Activated CD8-positive, alpha-beta memory T cell treated with anti-CD3 and anti-CD28 coated beads for 48 hours (primary cell): ENCODE measurements at places on chromosomes 7 and 10.

DNA sequence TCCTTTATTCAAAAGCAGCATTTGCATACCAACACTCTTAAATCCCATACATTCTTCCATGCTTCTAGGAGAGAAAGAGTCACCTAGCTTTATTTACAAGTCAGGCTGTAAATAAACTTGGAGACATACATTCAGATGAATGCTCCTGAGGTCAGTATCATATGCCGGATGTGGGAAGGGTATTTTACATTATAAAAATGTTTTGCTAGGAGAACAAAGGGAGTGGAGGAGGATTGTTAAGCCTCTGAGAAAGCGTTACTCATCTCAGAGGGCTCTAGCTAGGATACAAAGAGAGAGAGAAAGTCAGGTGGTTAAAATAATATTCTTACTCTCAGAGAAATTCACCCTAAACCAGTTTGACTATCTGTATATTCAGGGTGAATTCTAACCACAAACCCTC, 300.9 kb upstream of the NPSR1 start:
- no peak for DNase-seq

DNA sequence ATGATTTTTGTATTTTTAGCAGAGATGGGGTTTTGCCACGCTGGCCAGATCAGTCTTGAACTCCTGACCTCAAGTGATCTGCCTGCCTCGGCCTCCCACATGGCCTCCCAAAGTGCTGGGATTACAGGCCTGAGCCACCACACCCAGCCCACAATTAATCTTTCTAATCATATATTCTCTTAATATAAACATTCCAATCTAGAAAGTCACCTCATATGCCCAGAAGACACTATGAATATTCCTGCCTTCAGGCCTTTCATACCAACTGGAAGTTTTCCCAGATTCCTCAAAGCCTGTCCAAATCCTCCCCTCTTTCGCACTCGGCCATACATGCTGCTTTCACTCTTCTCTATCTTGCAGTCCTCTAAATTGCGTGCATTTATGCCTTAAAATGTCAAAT, 32.6 kb downstream of the PDZD8 start:
- no peak for DNase-seq

DNA sequence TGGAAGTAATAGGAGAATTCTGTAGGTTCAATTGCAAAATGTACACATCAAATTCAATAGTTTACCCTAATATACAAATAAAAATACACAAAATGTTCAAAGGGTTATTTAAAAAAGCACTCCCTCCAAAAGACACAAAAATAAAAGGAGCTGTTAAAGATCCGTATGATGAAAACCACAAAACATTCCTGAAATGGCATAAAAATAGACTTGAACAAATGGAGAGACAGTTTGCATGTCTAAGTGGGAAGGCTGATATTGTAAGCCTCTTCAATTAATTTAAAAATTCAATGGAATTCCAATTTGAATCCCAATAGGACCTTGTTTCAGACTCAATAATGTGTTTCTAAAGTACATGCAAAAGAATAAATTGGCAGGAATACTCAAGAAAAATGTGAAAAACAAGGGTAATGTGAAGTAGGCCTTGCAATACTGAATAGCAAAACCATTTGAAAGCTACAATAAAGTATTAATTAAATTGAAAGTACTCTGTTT, 38.0 kb upstream of the INSYN2A start:
- DNase-seq: no peak

DNA sequence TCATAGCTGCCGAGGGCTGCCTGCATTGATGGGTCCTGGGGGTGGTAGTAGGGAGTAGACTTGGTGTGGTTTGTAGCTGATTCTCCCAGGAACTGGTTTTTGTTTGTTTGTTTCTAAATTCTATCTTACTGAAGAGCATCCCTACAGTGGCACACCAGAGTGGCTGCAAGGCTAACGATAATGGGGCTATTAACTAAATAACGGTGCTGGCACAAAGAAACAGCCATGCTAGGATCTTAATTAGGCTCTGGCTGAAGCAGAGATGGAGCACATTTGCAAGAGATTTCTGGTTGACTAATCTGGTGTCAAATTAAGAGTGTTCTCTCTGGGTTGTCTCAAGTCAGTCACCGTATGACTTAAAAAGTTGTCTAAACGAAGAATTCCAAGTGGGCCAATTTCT, 590.0 kb downstream of the NRG3 start:
- DNase-seq: no peak

- DNase-seq: no peak
Observed at GRCh38 chr10:70552586-70552985, 50.0 kb downstream of the PRF1 start.

DNA sequence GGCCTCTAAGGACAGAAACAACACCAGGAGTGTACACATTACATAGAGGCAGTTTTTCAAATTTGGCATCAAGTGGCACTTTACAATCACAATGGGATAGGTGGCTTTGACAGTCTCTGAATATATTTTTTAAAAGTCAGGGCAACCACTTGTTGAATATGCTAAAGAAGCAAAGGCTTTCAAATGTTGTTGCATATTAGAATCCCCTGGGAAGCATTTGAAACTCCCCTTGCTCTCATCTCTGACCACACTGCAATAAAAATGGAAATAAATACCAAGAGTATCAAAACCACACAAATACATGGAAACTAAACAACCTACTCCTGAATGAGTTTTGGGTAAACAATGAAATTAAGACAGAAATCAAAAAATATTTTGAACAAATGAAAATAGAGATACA, 106.5 kb upstream of the RAB11FIP2 start:
- DNase-seq: no peak

DNA sequence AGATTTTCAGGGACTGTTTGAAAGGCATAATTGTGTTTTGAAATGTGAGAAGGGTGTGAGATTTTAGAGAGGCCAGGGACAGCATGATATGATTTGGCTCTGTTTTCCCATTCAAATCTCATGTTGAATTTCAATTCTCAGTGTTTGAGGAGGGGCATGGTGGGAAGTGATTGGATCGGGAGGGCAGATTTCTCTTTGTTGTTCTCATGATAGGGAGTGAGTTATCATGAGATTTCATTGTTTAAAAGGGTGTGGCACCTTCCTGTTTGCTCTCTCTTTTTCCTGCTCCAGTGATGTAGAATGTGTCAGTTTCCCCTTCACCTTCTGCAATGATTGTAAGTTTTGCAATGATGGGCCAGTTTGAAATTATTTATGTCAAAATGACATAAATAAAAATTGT, 113.0 kb upstream of the PCDH15 start:
- DNase-seq: no peak

DNA sequence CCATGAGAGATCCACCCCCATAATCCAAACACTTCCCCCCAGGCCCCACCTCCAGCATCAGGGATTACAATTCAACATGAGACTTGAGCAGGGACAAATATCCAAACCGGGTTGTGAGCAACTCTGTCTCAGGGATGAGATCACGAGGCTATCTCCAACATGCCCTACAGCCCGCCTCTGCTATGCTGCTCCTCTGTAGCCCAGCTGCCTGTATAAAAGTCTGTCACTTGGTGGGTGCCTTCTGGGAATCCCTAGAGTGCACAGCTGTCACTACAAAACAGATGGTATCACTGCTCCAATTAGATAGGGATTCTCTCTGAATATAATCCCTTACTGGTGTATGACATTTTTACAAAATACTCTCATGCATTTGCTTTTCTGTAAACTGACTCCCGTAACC, 114.9 kb upstream of the NANOS1 start:
- DNase-seq: no peak

DNA sequence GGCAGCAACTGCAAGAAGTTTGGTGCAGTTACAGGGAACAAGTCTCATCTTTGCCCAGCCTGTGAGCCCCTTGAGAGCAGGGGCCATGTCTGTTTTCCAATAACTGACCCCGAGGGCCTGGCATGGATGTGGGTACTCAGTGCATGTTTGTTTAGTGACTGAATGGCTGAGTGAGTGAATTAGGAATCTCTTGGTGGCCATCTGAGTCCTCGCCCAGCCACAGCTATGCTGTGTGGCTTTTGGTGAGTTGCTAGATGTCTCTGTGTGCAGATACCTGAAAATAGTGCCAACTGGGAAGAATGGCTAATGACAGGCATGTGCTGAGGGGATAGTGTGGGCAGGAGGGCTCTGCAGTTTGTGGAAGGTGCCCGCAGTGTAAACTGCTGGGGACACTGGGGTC, 54.4 kb upstream of the PCBD1 start:
- no peak for DNase-seq

GRCh38 chr7:74121401-74122249, 38.0 kb downstream of the LIMK1 start:
- no peak for DNase-seq

GRCh38 chr7:132569884-132570614, 6.2 kb downstream of the PLXNA4 start:
- DNase-seq: no peak

DNA sequence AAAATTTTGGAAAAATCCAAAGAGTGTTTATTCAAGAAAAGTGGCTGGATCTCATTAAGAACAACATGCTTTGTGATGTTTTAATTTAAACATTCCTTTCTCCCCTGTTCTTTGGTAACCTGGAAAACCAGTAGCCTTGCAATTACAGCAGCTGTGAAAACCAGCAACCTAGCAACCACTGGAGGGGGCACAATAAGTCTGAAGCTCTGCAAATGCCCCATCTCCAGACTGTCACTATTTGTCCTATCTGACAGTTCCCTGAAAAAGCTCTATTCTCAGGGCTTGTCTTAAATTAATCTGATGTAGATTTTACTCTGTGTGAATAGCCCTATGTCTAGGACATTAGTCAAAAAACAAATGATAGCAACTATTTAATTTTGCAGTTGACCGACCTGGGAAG, 137.6 kb upstream of the THSD7A start:
- DNase-seq: no peak

DNA sequence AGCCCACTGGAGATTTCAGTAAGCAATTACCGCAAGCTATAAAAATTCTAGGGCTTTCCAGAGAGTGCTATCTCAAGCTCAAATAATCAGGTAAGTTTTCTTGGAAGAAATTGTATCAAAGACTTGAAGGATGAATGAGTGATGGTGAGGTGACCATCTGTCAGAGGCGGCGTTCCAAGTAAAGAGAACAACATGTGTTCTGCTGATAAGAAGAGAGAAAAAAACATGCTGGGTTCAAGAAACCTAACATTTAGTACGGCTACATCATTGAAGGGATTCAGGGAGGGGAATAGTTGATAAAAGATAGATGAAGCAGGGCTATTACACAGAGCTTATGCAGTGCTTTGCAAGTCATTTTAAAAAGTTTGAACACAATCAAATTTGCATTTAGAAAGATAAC, 100.7 kb downstream of the GNAI1 start:
- no peak for DNase-seq

DNA sequence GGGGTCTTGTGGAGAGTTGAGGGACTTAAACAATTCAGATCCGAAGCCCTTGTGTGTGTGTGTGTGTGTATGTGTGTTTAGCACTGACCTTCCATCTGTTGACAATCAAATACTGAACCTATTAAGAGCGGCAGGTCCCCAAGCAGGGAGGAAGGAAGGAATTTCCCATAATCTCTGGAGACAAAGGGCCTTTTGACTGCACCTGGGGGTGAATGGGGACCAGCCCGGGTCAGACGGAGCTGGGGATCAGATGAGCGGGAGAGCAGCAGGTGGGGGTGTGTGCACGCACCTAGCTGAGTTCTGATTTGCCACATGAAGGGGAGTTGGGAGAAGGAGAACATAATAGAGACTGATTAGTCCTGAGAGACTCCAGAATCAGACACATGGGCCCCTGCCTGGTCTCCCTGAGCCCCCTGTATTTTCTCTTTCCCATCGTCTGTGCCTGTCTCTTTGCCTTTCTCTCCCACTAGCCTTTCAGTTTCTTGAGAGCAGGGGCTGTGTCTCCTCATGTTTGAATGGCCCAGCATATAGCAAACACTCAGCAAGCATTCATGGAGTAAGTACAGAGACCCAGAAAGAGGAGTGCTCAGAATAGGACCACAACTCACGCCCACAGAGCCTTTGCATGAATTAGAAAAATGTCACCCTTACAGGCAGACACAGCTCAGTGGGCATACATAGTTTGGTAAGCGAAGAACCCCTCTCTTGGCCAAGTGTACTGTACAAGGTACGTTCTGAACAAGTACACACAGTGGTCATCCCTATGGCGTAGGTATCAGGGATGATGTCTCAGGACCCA, 288.3 kb upstream of the HABP2 start:
- no peak for DNase-seq

DNA sequence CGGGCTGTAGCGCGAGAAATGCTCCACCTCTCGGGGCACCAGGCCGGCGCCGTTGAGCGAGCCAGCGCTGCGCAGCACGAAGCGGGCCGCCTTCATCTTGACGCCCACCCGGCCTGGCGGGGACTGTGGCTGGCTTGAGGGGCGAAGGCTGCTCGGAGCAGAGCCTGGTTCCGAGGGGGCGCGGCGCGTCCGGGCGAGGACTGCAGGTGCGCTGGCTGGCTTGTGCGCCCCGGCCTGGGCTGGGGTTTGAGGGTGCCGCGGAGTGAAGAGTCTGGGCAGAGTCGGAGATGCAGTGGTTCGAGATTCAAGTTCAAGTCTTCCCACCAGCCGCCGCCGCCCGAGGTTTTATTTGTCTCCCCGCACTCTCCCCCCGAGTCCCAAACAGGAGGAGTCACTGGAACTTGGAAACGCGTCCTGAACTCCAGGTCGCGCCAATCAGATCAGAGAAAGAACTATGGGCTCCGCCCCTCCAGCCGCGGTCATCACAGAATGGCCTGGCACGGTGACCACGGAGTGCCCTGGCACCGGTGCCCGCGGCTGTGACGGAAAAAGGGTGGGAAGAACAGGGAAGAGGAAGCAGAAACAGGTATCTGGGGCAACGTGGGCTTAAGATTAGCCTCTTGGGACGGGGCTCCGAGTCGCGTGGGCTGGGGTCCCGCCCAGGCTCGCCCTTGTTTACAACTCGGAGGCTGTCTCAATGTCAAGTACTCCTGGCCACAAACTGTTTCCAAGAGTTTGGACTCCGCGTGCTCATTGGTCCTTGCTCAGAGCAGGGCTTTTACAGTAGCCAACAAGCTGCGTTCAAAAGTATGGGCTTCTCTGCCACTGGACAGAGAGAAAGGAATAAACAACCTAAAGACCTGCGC, at the start of gene PDK4:
Gene PDK4, minus strand, starts transcription at position 319 of the 866 bp plus-strand sequence. Its CDS starts 223 bp downstream, at position 96.
- no peak for DNase-seq

DNA sequence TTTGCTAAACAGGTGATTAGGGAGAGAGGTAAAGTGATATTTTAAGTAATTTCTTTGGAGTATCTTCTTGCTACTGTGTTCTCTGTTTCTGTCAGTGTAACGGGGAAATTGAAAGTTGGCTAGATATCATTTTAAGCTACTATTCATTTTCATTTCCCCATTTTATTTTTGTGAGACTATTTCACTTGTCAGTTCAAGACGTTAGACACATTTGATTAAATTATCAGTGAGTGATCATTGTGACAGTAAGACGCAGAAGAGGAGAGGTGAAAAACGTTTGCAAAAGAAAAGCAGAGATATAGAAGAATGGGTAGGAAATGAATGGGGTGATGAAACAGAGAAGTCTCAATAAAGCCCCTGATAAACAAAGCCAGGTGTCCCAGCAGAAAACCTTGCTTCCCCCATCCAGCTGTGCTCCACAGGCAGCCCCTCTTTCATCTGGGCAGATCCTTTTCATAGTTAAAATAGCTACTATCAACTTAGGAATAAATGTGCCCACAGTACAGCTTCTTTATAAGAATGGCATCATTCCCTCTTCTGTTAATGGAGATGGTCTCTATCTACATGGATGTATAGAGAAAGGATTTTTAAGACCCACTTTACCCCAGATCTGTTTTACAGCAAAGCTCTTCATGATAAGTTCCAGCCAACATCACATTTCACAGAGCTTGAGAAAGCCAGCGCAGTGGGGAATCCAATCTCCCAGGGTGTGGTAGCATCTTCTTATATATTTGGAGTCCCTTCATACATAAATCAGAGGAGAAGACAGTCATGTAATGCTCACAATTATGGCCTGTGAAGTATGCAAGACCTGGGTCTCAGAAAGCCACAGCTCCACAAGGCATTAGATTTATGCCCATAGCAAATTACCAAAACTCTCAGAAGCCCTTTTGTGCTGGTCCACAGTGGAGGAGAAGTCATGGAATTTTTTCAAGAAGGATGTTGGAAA, 138.1 kb upstream of the ITGB1 start:
- no peak for DNase-seq
